AML-193 (cell line): ENCODE measurements at places on chromosomes 4 and X.

DNA sequence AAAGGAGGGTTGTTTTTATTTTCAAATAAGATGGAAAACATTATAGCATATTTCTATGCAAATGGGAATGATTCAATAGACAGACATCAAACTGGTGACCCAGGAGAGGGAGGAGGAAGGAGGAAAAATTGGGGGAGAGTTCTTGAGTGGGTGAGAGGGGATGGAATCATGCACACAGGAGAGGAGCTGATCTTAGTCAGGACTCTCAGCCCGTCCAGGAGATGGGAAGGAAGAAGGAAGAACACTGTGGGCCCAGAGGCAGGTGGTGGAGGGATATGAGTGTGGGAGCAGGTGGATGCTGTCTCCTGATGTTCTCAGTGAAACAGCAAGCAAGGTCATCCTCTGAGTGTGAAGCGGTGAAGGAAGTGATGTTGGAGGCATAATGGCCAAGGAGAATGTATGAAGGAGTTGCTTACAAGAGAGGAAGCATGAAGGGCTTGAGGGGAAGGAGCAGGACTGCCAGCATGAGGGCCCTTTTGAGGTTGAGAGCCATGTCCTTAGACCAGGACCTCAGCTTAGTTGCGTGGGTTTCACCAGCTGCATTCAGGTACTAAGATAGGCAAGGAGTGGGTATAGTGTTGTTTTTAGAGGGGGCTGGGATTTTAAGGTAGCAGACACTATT, 161.7 kb upstream of the NAP1L5 start:
- DNase-seq, result no peak

DNA sequence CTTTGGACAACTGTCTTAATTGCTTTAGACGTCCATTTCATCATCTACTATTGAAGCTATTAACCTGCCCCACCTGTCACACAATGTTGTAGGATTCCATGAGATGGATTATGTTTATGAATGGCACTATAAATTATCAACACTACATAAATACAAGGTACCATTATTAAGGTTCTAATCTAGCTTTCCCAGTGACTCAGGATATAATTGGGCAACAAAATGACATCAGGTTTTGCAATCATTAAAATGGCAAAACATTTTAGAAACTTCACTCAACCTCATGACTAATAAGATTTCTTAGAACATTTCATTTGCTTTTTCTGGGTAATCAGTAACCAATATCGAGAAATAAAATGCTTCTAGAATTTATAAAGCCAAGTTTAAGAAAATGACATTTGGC, 9.2 kb downstream of the HOPX start:
- DNase-seq, result no peak

GRCh38 chr4:36213977-36214376, 30.3 kb downstream of the ARAP2 start:
- DNase-seq, result no peak

GRCh38 chr4:148730766-148731165, 288.6 kb upstream of the NR3C2 start:
- no peak for DNase-seq
